ENCODE measurements at places on chromosomes 4 and X.
A peak's percentile ranks its signal among the peaks of the same experiment; 100 is the strongest.

- no peak for DNase-seq
Observed at GRCh38 chr4:149796381-149796780, 19.3 kb downstream of the IQCM start.

GRCh38 chrX:74779175-74779574 lies 146.1 kb downstream of the NEXMIF start:
- no peak for DNase-seq

- DNase-seq = no peak
Observed at GRCh38 chr4:62402088-62402806, 1202.1 kb downstream of the ADGRL3 start.

DNA sequence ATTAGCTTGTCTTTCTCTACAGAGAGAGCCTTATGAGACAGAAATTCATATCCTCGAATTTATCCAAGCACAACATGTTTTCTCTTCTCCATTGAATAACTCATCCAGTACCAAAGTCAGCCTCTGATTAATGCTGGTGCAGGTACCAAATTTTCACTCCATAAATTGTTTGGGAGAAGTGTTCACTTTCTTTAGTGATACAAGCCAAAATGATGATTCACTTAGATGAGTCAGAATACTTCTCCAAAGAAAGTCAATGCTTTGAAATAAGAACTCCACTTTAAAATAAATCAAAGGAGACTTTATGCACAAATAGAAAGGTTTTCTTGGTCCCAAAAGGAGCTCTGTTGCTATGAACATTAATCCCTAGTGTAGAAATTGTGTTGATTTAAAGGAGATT lies 60.2 kb downstream of the MAOB start:
- no peak for DNase-seq

GRCh38 chrX:107537815-107538214 lies 88.4 kb downstream of the FRMPD3 start:
- DNase-seq = no peak

GRCh38 chr4:8577972-8578371 lies 2.2 kb upstream of the GPR78 start:
- no peak for DNase-seq

GRCh38 chr4:40840985-40841571 lies 91.3 kb downstream of the NSUN7 start:
- DNase-seq = peak; percentile 29

DNA sequence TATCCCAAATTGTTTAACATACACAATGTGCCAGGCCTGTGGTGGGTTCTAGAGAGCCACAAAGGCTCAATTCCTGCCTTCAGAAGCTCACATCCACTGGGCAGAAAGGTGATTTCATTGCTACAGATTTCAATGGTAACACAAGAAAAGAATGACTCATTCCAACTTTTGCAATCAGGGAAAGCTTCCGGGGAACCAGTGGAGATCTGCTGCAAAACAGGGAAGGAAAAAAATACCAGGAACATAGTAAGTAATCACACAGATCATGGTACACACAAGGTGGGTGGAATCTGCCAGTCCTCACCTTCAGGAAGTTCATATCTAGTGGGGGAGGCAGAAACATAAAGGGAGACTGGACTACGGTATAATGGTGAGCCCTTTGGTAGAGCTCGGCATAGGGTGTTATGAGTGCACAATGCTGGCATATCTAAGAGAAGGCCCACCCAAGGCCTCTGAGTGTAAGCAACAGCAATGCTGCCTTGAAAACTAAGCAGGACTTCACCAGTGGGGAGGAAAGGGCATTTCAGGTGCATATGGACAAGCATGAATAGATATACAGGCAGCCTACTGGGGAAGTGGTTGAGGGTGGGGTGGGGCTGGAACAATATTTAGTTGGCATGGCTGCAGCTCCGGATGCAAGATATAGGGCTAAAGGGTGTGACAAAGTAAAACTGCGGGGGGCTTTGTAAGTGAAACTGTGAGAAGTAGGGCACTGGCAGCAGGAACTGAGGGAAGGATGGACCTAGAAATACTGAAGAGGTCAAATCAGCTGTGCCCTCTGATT lies 24.2 kb downstream of the GPRIN3 start:
- DNase-seq = no peak

DNA sequence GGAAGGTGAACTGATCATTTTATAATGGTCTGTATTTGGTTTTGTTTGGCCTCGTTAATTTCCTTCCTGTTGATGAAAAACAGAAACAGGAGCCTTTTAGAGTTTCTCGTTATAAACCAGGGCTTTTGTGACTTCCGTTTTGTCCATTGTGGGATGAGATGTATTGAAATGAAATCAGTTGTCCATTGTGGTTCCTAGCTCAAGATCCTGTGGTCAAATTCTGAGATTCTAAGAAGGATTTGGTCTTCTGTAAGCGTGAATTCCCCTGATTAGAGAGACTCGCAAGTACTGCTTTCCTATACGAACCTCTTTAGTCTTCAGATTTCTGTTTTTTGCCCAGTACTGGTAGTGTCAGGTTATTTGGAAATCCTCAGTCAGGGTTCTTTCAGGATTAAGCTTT lies 101.7 kb downstream of the RAPGEF2 start:
- DNase-seq = no peak

GRCh38 chrX:95640226-95640625 lies 1044.4 kb upstream of the DIAPH2 start:
- DNase-seq = no peak

GRCh38 chr4:54102531-54103106 lies 2.7 kb downstream of the GSX2 start:
- no peak for DNase-seq

DNA sequence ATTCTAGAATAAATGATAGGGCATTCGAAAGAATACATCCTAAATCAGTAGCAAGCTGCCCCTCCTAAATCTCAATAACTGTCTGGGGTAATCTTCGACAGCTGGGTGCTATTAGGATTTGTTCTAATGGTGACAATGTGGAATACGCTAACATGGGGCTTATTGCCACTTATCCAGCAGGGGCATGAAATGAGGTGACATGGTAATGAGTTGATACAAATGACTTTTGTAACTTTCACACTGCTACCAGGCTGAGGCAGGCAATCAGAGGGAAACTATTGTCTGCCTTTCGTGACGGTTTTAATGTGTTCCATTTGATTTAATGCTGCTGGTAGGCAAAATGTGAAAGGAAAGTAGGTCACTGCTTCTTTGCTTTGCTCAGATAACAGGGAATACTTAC lies 1047.4 kb upstream of the PABPC4L start:
- no peak for DNase-seq

- DNase-seq = no peak
Observed at GRCh38 chr4:40178672-40179071, 18.2 kb upstream of the RHOH start.

DNA sequence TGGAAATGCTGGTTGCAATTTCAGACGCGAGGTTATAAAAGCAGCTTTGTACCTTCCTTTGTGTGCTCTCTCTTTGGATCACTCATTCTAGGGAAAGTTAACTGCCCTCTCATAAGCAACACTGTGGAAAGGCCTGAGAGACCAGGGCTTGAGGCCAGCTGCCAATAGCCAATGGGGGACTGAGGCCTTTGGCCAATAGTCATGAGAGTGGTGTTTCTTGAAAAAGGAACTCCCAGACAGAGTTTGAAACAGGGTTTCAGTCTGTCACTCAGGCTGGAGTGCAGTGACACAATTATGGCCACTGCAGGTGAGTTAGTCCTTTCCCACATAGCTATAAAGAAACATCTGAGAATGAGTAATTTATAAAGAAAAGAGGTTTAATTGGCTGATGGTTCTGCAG lies 524.7 kb upstream of the SMIM31 start:
- no peak for DNase-seq

DNA sequence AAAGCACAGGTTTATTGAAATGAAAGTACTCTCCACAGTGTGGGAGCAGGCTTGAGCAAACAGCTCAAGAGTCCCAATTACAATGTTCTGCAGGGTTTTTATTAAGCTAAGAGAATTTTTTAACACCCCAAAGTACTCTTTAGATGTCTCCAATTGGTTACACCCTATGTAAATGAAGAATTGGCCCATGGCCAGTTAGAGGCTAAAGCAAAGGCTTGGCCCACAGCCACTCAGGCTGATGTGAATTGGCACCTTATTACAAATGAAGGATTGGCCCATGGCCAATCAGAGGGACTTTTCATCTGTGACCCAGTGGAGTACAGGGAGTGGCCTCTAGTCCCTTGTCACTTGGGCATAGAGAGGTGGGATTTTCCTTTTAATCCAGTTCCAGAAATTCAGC lies 30.1 kb upstream of the IQCM start:
- DNase-seq = no peak

DNA sequence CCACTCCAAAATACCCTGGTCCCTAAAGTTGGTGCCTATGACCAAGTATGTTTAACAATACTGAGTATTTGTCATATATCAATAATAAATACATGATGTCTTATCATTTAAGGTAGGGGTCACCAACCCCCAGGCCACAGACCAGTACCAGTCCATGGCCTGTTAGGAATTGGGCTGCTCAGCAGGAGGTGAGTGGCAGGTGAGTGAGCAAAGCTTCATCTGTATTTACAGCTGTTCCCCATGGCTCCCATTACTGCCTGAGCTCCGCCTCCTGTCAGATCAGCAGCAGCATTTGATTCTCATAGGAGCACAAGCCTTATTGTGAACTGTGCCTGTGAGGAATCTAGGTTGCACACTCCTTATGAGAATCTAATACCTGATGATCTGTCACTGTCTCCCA lies 126.2 kb downstream of the HNRNPD start:
- no peak for DNase-seq

DNA sequence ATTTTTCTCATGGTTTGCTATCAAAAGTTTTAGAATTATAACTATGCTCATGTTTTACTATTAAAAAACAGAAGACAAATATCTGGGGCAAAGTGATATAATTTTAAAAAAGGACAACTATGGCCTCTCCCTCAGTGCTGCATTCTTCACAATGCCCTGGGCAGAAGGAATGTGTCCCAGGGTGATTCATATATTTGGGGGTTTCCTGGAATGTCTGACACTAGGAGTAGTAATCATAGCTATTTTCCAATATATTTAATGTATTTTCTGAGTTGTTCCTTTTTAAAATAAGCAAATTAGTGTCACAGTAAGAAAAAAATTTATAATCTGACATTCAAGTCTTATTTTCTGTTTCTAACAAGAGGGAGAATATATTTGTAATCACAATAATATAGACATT lies 281.7 kb downstream of the UNC5C start:
- DNase-seq = no peak

GRCh38 chrX:65203545-65203944 lies 227.3 kb upstream of the ZC4H2 start:
- DNase-seq = no peak

DNA sequence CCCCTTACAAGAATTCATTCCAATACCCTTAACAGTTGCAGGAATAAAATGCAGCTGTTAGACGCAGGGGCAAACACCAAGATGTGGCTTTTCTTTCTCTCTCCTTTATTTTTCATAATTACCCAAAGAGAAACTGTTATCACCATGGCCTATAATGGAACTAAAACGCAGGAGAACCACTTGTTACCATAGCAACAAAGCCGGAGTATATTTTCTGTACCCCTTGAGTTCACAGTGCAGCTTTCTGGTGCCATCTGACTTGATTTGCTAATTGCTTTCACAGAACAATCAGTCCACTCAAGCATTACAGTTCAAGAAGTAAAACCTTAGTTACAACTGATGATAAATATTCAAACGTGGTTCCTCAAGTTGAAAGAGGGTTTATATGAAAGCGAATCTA lies 157.9 kb downstream of the AMELX start:
- DNase-seq = no peak

GRCh38 chr4:99159699-99160098 lies 15.6 kb upstream of the ADH4 start:
- no peak for DNase-seq

DNA sequence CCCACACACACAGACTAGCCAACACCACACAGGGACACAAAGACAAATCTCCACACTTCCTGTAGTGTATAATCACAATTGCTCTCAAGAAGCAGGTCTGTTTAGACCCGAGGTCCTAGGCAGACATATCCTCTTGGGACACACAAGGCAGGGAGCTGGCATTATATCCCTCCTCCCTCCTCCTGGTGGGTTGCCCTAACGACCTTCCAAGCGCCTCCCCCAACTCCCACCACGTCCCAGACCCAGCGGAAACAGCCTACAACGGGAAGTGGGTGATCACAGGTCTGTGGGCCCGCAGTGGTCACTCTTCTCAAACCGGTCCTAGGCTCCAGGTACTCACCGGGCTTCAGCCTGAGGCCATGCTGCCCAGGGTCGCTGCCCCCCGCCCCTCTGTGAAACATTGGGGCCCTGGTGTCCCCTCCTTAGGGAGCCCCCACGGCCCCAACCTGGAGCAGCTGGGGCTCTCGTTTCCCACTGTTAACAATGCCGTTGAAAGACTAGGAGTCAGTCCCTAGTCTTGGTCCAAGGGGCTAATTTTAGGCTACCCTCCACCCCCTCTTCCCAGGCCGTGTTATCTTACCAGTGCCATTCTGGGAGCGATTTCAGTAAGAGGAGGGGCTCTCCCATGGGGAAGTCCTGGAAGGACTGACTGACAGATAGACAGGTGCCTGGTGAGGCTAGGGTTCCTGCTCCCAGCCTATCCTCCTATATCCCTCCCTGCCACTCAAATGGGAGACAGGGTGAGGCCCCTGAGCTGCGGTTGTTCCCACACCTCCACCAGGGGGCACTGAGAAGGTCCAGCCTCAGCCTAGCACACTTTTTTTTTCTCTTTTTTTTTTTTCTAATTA lies at the start of gene ASB12:
TSS of gene ASB12 (minus strand) at position 485 of the 848 bp plus-strand sequence. CDS start 4,957 bp downstream, outside the sequence.
- DNase-seq = no peak

- DNase-seq = no peak
Observed at GRCh38 chr4:114273238-114273637, 293.8 kb upstream of the ARSJ start.

DNA sequence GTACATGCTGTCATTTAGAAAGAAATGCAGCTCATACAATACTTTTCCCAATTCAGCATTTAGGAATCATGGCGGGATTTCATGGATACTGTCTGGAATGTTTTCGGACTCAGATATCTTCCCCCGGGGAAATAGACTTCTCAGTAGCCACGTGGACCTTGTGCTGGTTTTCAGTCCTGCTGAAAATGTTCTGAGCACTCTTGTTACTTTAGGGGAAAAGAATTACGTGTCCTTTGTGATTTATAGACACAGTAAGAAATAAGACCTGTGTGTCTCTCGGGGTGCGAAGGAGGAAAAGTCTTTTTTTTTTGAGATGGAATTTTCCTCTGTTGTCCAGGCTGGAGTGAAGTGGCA lies 3.8 kb downstream of the CD99 start:
- no peak for DNase-seq

DNA sequence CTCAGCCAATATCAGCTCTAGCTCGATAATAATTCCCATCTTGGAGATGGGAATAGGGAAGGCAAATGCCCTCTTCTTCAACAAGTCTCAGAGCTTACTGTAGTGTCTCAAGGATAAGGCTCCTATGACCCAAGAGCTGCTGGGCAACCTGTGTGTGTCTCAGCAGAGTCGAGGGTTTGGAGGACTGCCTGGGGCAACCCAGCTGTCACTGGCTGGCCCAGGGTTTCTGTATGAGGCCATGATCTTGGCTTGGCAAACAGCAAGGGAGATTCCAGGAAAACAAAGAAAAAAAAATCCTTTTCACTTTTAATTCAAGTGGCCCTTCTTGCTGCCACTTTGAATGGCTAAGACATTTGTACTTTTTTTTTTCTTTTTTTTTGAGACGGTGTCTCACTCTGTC lies 34.4 kb downstream of the TMSB4X start:
- DNase-seq = no peak

- no peak for DNase-seq
Observed at GRCh38 chrX:2404776-2405175, 96.0 kb downstream of the DHRSX start.

GRCh38 chrX:101079736-101080270 lies 1.1 kb downstream of the TMEM35A start:
- DNase-seq = no peak

GRCh38 chr4:11467931-11468330 lies 39.2 kb upstream of the HS3ST1 start:
- no peak for DNase-seq

GRCh38 chr4:3766036-3766784 lies at the start of gene ADRA2C:
Gene ADRA2C, plus strand, starts transcription at chr4:3766385. Its CDS starts 222 bp downstream, at chr4:3766607.
- DNase-seq = no peak
